ENCODE measurements at places on chromosomes 16 and 17.

DNA sequence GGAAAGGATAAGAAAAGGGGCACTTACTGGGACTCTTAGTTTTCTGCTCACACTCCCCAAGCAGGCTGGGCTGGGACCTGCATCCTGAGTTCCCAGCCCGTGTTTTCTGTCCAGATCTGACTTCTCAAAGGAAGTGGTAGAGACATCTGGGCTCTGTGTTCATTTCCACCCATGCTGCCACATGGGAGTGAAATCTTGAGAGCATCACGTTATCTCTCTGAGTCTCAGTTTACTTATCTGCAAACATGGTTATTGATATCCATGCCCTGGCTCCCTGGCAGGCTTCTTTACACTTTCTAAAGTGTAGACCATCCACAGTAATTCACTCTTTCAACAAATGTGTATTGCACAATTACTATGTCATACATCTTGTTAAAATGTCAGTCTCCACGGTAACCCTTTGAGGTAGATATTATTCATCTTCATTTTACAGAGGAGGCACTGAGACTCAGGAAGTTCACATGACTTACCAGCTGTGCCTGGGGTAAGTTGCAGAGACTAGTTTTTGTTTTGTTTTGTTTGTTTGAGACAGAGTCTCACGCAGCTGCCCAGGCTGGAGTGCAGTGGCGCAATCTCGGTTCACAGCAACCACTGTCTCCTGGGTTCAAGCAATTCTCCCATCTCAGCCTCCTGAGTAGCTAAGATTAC, 3.4 kb downstream of the ZNF688 start:
- peak; percentile 85 for DNase-seq

DNA sequence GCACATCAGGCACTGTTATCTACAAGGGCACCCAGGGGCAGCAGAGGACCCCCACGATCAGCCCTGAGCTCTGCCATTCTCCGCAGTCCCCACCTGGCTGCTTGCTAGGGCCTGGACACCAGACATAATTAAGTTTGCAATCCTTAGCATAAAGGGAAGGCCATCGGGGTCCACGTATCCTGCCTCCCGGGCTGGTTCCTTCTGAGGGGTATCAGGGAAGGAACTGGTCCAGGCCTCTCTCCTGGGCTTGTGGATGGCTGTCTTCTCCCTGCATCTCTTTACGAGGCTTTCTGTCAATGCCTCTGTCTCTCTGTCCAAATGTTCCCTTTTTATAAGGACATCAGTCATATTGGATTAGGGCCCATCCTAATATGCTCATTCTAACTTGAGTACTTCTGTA, 77.8 kb downstream of the CYLD start:
- no peak for DNase-seq

- DNase-seq = no peak
Observed at GRCh38 chr16:84544031-84544773, 39.7 kb upstream of the MEAK7 start.

GRCh38 chr17:35537601-35538141, at the start of gene SLFN12L:
Gene SLFN12L, minus strand, starts transcription at chr17:35537678. Its CDS starts 15,314 bp downstream, at chr17:35522364.
- no peak for DNase-seq

DNA sequence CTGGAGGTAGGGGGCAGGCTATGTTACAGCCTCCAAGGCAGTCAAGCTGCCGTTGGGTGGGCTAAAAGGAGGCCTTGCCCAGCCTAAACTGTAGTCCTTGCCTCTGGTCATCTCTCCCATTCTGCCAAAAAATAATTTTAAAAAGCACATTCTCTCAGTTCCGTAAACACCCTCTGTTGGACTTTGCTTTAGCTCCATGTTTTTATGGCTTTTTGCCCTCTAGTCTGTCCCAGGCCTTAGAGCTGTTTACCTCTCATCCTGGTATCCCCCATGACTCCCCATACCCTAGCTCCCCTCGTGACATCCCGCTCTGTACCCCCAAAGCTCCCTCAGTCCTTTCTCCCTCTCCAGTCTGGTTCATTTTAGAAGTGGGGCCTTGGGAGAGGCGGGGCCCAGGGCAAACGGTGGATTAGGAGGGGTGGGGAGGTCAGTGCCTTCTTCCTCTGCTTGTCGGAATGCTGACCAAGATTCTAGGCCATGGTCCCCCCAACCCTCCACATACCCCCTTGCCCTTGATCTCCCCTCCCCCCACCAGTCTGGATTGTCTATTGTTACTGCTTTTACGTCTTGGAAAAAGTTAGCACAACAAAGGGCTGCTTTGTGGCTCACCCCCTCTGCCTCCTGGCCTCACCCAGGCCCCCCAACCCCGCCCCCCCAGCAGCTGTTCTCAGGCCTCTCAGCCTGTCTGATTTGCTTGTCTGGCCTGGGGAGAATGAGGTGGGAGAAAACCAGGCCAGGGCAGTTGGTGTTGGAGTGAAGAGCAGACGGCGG, 18.4 kb downstream of the GJD3 start:
- DNase-seq = no peak

- no peak for DNase-seq
Observed at GRCh38 chr16:73544826-73545225, 496.9 kb upstream of the ZFHX3 start.

DNA sequence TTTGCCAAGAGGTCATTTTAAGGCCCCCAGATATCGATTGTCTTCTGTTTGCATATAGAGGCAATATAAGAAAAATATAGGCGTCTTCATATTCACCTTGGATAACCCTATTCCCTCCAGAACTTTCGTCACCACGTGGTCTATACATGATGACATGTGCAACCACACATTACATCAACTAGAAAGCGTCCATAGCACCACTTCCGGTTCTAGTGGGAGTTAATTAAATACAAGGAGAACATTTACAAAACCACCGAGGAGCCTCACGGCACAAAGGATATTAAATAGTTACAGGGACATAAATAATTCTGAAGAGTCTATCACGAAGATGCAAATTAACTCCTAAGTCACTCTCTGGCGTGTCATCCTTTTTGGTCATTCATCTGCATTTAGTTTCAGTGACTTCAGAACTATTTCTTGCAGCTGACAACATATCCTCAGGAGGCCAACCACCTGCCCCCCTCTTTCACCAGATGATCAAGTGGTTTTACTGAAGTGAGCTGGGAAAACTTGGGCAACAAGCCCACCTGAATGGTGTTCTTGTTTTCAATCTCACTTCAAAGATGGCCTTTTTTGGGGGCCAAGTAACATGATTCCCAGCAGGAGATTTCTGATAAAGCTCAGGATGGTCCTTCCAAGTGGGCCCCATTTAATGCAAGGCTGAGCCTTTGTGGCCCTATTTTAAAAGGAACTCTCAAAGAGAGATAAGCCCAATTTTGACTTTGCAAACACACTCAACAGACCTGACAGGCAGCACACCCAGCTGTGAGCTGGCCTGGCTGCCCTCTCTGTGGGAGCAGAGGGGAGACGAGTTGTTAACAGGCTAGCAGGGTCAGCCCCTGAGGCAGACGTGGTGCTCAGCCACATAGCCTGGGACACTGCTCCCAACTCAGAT, 15.3 kb downstream of the CMTM3 start:
- no peak for DNase-seq

DNA sequence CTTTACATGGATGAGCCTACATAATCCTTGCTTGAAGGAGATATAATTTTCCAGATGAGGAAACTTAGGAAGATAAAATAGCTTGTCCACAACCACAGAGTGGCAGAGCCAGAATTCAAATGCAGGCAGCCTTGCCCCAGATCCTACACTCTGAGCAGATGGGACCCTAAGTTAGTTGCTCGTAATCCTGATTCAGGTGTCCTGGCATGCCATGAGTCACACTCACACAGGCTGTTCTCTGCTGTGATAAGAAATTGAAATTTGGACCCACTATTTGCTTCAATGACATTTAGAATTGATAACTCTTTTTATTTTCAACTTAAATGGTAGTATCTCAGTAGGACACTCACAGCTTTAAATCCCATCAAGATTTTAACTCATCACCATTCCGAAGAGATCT, 150.7 kb upstream of the CACNG5 start:
- no peak for DNase-seq

- DNase-seq = no peak
Observed at GRCh38 chr17:3546521-3546920, 11.1 kb downstream of the TRPV3 start.

All from RWPE1 (cell line).